ENCODE measurements at places on chromosomes 7 and 10.

DNA sequence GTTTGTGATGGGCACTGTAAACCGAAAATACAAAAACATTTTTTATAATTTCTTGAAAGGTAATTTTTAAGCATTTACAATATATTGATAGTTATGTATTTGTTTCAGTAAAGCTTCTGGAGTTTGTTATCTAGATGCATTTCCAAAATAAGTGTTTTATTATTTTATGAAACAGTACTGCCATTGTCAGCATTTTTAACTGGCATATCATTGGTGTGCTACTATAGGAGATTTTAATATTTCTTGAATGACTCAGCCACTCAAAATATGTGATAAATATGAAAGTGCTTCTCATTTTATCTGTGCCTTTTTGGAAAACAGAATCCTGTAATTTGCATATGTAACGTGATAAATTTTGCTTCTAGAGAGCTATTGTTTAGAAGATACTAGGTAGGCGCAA, 97.9 kb downstream of the ANKIB1 start:
- no peak for DNase-seq

DNA sequence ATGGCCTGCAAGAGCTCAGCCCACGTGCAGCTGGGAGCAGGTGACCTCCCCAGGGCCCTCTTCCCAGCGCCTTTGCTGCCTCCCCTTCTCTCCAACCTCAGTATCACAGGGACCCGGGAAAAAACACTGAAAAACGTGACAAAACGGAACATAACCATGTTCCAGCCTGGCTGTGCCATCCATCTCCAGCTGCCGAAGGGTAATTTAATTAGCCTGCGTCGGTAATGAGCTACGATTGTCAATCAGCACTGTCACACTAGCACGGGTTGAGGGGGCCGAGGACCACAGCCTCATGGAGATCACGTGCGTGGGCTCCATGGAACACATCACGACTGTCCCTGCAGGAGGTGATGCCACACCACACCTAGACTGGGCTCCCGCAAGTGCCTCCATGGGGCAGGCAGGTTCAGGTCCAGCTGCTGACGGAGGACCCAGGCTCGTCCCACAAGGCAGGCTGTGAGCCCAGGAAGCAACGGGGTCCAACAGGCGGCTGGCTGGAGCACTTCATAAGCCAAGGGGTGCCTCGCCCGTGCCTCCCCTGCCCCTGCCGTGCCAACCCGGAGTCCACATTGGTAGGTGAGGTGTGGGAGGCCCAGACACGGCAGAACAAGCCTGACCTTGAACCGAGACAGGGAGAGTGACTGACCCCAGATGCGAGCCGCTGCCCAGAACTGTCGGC, 199.5 kb downstream of the ELFN1 start:
- no peak for DNase-seq

- no peak for DNase-seq
Measured at GRCh38 chr10:2575460-2575859, 491.9 kb upstream of the PFKP start.

DNA sequence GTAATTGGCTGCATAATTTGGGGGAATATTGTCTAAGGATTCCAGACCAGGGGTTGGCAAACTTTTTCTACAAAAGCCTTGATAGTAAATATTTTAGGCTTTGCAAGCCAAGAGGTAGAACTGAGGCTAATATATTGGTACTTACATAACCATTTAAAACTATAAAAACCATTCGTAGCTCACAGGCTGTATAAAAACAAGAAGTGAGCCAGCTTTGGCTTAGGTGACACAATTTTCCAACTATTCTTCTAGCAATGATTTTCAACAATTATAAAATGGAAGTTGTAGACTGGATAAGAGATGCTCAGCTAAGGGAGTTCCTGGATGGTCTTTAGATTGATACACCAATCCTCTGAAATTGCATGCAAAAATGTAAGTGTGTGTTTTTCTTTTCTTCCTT, 1.4 kb downstream of the GPR141 start:
- DNase-seq, result no peak

GRCh38 chr7:105228555-105228954, 160.2 kb downstream of the SRPK2 start:
- DNase-seq, result no peak
